Iris pigment epithelial cell (primary cell): ENCODE measurements at places on chromosomes 6 and 20.
A peak's percentile ranks its signal among the peaks of the same experiment; 100 is the strongest.

DNA sequence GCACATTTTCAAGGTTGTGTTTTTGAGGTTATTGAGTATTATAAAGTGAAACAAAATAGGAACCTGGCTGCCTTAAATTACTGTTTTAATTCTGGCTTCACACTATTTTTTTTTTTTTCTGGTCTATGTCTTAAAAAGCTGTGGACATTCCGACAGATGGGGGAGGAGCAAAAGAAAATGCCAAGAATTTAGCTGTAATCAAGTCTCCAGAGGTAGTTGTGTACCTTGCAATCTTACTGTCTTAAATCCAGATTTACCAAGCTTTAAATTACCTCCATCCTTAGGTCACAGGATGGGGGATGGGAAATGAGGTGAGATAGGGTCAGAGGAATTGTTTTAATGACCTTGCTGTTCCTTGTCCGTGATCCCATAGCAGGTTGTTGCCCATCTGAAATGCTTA, 182.8 kb downstream of the UTRN start:
- no peak for DNase-seq

DNA sequence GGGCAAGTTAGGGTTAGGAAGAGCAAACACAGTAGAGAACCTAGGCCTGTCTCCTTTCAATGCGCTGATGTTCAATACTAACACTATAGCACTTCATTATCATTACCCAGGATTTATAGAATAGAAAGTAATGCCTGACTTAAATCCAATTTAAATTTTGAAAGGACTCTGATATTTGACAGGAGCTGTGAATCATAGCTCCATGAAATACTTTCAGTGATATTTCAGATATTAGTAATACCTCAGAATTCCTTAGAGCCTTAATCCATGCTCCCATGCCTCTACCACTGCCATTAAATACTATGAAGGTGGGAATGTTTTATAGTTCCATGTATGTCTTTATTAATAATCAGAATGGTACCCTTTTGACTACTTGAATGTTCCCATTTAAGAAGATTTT, 530.2 kb downstream of the BCKDHB start:
- peak; percentile 20 for DNase-seq

DNA sequence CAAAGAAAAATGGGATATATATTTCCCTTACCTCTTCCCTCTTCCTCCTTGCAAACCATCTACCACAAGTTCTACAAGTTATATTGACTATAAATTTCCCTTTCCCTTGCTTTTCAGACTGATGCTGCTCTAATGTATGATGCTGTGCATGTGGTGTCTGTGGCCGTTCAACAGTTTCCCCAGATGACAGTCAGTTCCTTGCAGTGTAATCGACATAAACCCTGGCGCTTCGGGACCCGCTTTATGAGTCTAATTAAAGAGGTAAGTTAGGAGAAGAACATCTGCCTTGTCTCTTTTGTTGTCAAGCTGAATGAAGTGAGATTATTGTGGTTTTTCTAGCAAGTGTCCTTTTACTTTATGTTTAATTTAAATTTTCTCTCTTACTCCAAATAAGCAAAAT, 406.0 kb downstream of the GRIK2 start:
- no peak for DNase-seq

DNA sequence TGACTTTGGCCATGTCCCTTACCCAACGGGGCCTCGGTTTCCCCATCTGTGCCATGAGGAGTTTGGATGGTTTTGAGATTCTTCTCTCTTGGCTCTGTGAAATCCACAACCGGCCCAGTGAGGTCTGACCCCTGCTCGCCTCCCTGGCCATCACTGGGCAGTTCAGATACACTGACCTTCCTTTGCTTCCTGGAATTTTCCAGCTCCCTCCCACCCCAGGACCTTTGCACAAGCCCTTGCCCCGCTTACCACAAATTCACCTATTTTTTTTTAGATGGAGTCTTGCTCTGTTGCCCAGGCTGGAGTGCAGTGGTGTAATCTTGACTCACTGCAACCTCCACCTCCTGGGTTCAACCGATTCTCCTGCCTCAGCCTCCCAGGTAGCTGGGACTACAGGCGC, 12.6 kb upstream of the NOL4L start:
- no peak for DNase-seq

DNA sequence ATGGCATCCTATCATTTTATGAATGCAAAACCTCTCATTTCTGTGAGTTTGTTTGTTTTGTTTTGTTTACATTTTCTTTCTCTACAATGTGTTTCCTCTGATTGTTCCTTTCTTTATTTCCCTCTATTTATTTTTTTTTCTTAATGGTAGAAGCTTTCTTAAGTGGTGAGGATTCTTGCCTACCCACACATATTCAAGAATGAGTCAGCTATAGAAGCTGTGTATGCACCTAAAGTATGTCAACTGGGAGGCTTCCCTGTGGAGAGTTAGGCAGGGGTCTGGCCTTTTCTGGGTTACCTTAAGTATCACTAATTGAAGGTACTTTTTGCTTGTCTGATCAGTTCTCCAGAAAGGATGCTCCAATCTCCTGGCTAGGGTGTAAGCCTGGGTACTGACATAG, 354.0 kb downstream of the ESR1 start:
- DNase-seq, result peak; percentile 86

- DNase-seq, result no peak
Measured at GRCh38 chr6:118774581-118774980, 119.4 kb upstream of the ASF1A start.

- no peak for DNase-seq
Measured at GRCh38 chr6:100412872-100413271, 51.8 kb downstream of the SIM1 start.

DNA sequence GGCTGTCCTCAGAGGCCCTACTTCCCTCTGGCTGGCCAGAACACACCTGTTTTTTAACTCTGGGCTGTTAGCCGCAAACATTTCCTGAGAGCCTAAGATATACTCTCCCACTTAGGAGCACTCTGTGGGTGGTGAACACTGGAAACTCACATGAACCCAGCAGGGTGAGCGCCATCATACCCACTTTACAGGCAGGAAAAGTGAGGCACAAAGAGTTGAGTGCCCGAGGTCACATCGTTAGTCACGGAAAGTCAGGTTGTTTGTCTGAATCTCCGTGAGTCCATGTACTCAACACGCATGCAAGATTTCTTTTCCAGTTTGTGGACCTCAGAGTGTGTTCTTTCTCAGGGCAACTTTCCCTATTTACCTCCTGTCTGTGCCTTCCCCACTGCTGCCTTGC, 1.9 kb downstream of the BAK1 start:
- no peak for DNase-seq

DNA sequence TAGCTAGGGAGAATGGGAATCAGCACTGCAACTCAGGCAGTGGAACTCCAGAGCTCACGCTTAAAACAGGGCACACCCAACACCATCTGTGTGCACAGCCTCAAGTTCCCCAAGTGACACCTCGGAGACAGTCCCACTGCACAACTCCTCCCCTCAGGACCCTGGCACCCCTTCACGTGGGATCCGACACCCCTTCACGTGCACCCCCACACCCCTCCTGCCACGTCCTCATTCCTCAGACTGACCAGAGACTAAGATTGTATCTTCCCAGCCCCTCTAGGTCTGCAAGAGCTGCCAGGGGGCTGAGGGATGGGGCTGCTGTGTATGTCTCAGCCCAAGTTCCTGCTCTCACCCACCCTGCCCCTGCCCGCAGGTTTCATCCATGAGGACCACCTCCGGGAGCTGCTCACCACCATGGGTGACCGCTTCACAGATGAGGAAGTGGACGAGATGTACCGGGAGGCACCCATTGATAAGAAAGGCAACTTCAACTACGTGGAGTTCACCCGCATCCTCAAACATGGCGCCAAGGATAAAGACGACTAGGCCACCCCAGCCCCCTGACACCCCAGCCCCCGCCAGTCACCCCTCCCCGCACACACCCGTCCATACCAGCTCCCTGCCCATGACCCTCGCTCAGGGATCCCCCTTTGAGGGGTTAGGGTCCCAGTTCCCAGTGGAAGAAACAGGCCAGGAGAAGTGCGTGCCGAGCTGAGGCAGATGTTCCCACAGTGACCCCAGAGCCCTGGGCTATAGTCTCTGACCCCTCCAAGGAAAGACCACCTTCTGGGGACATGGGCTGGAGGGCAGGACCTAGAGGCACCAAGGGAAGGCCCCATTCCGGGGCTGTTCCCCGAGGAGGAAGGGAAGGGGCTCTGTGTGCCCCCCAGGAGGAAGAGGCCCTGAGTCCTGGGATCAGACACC, 7.6 kb downstream of the MYL9 start:
- DNase-seq, result no peak

DNA sequence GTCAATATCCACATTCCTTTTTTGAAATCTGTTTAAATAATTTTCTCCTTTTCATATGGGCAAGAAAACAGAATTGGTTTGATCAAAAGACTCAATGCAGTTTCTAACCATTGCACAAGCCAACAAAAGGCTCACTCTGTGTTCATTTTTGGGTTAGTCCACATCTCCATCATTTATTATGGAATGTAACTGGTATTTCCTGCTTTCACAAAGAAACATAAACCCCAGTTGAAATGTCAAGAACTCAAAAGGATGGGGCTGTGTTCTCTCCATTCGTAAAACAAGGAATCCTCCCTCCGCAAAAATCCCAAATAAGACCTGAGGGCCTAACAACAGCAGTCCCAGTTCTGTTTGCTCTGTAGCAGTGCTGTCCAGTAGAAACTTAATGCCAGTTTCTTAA, 420.9 kb downstream of the GJA1 start:
- DNase-seq, result peak; percentile 66

GRCh38 chr6:99369533-99369932, 20.1 kb upstream of the FAXC start:
- DNase-seq, result no peak

GRCh38 chr6:81727876-81728517, 24.5 kb downstream of the TENT5A start:
- no peak for DNase-seq

DNA sequence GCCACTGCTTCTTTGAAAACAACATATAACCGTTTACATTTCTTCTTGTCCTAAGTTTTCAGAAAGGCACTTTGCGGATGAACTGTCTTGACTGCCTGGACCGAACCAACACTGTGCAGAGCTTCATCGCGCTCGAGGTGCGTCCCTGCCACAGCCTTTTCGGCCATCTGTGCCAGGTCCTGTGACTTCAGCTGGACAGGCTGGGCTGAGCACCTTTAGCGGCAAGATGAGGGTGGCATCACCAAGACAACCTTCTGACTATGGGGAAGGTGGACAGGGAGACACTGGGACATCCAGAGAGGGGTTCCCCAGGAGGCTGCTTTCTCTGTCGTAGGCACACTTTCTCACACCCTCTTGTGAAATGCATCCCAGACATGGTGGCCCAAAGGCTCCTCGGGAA, 82.1 kb downstream of the SYNJ2 start:
- DNase-seq, result no peak

DNA sequence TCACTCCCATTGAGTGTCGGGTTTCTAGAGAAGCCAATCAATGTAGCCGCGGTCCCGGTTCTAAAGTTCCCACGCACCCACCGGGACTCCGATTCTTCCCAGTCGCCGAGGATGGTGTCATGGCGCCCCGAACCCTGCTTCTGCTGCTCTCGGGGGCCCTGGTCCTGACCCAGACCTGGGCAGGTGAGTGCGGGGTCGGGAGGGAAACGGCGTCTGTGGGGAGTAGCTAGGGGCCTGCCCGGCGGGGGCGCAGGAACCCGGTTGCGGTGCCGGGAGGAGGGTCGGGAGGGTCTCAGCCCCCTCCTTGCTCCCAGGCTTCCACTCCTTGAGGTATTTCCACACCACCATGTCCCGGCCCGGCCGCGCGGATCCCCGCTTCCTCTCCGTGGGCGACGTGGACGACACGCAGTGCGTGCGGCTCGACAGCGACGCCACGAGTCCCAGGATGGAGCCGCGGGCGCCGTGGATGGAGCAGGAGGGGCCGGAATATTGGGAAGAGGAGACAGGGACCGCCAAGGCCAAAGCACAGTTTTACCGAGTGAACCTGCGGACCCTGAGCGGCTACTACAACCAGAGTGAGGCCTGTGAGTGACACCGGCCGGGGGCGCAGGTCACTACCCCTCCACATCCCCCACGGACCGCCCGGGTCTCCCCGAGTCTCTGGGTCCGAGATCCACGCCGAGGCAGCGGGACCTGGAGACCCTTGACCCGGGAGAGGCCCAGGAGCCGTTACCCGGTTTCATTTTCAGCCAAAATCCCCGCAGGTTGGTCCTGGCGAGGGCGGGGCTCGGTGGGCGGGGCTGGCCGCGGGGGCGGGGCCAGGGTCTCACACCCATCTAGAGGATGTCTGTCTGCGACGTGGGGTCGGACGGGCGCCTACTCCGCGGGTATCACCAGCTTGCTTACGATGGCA, 35.2 kb upstream of the HLA-G start:
- no peak for DNase-seq

- DNase-seq, result peak; percentile 32
Measured at GRCh38 chr20:44900231-44900854, 9.5 kb upstream of the PABPC1L start.

DNA sequence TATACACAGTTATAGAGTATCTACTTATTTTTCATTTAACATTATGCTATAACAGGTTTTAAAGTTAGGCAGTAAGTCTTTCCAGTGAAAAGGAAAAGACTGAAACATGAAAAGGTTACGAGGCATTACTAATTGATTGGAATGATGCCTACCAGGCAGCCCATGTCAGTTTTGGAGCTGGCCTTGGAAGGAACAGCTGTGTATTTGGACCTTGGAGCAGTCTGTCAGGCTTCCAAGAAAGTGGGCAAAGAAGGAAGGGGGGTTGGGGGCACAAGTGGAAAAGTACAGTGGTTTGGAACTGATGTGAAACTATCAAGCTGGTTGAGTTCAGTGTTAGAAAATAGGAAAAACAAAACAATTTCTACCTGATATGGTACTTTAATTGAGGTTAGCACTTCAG, 41.7 kb downstream of the SLC16A10 start:
- no peak for DNase-seq

- DNase-seq, result peak; percentile 84
Measured at GRCh38 chr6:43093436-43094289, 17.5 kb downstream of the PTK7 start.

GRCh38 chr20:18225632-18226031, 62.7 kb upstream of the ZNF133 start:
- DNase-seq, result peak; percentile 15

DNA sequence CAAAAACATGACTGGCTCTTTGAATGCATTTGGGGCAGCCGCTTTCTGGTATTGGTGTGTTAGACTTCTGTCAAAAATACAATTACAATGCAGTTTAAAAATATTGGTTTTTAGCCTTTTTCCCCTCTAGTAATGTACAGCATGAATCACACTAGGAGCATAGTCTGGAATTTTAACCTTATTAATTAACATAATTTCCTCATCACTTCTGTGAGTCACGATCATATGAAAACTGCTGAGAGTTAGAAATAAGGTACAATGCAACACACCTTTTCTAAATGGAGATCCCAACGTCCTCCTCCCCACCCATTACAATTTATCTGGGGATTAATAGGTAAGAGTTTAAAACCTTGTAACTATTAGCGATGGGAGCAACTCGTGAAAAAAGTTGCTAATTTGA, 297.1 kb upstream of the RIMS1 start:
- DNase-seq, result no peak

DNA sequence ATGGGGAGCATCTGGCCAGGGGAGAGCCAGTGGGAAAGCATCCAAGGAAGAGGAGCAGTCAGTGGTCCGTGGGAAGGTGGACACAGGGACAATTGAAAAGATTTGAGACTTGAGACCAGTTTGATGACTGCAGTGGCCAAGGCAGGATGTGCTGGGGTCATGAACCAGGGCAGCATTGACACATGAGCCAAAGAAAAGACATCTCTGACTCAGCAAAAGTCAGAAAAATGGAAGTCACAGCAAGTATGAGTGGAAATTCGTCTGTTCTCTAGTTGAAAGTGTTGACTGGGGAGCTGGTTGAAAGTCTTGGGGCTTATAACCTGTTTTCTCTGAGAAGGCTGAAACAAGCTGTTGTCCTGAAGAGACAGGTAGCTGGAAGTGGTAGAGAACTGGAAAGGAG, 31.3 kb downstream of the RAB22A start:
- peak; percentile 47 for DNase-seq
